Fibroblast of the conjunctiva (primary cell): ENCODE measurements at places on chromosomes 11 and 22.

GRCh38 chr22:21762712-21763581 lies 27.4 kb upstream of the YPEL1 start:
- DNase-seq = no peak

DNA sequence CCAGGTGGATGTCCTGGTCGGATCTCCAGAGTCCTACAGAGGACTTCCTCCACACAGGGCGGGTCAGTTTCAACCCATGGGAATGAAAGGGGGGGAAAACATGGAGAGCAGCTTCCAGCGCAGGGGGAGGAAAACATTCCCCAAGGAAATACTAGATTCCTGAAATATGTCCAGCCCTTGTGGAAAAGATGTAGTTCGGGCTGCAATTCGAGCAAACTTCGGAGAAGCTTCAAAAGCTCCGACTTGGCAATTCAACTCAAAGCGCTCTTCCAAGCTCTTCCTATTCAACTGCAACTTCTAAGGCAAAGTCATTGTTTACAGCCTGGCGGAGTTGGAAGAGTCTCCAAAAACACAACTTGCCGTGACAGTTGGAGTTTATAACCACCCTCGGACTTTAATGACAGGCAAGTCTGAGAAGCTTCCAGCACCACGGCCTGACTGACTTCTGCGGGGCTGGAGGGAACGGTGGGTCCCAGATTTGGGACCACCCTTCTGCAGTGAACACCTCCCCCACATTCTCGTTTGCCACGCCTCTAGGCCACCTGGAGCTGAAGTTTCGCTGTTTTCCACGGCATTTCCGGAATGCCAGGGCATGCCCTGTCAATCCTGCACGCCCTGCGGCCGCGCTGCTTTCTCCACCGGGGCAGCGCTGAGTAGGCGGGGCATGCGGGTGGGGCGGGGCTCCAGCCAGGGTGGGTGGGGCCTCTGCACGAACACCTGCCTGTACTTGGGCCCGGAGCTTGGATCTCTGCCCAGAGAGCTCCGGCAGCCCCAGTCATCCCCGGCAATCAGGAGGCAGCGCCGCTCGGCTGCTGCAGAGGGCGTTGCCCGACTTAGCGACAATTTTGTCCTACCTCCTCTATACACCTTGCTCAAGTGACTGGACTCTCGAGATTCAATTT lies 49.0 kb upstream of the BIRC3 start:
- DNase-seq = peak; percentile 56

DNA sequence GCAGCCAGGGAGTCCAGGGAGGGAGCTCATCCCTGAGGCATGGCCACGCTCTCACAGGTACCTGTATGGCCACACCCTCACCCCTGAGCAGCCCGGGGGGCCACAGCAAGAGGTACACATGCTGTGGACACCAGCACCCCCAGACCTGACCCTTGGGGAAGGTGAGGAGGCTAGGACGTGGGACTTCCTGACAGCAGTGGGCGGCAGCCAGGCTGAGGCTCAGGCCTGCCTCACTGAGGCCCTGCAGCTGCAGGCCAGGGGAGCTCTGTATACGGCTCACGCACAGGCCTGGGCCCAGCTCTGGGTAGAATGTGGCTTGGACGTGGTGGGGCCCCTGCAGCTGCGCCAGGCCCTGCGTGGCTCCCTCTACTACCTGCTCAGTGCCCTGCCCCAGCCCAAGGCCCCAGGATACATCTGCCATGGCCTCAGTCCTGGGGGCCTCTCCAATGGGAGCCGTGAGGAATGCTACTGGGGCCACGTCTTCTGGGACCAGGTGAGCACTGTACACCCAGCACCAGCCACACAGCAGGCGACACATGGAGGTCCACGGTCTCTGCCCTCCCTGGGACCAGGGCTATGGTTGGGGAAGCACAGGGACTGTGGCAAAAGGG lies 1.8 kb downstream of the PGGHG start:
- no peak for DNase-seq

- no peak for DNase-seq
Observed at GRCh38 chr22:22404598-22405284, 103.8 kb downstream of the ZNF280B start.

- DNase-seq = no peak
Observed at GRCh38 chr11:61577383-61578118, 3.3 kb downstream of the SYT7 start.

- no peak for DNase-seq
Observed at GRCh38 chr22:37334461-37334858, 52.2 kb downstream of the CYTH4 start.
